ENCODE measurements at places on chromosomes 4 and X. TPM values are rescaled to one million over a fixed set of nuclear protein-coding genes. Genes with fewer than 3 reads are reported as not detected.
A peak's percentile ranks its signal among the peaks of the same experiment; 100 is the strongest.

DNA sequence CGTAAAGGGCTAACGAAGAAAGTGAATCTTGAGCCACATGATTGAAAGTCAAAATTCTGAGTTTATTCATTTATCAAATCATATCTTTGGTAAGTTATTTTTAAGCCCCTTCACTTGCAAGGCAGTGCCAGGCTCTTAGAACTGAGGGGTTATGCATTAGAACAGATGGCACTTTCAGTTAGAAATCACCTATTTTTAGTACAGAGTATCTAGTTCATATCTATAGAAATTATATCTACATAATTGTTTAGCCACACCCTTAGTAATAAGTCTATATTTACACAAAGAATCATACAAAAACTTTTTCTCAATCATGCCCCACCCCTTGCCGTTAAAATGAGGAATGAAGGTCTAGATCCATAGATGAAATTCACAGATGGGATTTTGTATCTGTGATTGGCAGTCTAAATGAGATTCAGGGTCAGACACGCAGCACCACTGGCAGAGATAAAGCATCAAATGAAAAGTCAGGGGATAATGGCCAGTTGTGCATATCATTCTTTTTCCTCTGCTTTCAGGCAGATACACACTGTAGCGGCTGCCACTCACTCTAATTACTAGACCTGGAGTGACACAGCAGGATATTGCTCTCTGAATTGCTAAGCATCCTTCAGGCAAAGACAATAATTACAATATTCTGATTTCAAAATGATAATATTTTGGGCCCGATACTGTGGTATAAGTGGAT is 440.5 kb downstream of the MAPK10 start:
- DNase-seq: no peak

DNA sequence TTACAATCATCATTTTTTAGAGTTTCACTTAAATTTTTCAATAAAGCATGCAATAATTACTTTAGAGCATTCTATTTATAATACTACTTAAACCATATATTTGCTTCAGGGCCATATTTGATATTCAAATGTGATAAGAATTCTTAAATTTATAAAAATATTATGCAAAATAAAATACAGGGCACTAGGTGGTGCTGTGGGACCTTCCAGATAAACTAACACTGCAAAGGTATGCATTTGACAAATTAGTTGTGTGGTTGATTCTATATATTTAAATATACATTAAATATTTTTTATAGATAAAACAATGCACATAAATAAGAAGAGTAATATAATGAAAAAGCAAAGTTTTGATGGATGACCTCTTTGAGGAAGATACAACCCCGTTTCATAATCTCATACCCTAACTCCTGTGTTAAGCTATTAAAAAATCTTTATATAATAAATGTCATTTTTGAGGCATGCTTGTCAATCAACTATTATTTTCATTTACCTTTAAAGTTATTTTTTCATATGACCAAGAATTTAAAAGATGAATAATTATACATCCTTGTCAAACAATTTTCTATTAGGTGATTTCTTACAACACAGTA is 128.4 kb downstream of the REELD1 start:
- peak; percentile 7 for DNase-seq

KCNE5 gene
- polyA plus RNA-seq: 6.1 TPM

GAB3 gene
- polyA plus RNA-seq: 2.4 TPM

All from right renal pelvis (tissue), 4 donors.